Activated naive CD8-positive, alpha-beta T cell treated with anti-CD3 and anti-CD28 coated beads, Interleukin-2, amount 10 ng/mL, durations not matched to agents 7 days and 5 days (primary cell): ENCODE measurements at places on chromosomes 4 and X. TPM values are rescaled to one million over a fixed set of nuclear protein-coding genes. Genes with fewer than 3 reads are reported as not detected.

GRCh38 chr4:156230176-156230575, 276.5 kb upstream of the CTSO start:
- no peak for DNase-seq

GRCh38 chr4:101761405-101761804, 29.1 kb upstream of the BANK1 start:
- no peak for DNase-seq

DNA sequence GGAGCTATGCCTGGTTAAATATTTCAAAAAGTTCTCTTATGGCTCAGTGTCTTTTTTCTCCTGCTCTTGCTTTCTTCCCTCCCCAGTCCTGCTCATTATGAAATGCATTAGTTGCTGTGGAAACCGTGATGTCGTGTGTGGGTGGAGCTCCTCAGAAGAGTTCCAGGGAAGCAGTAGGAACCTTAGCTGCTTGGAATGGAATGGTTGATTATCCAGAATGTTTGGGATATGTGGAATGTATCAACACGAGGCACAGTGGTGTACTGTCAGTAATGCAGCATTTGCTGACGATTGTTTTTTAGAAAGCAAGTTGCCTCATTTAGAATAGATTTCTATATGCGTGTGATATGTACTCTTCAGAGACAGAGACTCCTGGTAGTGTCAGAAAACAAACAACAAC, 333.2 kb downstream of the ARHGAP10 start:
- no peak for DNase-seq

- no peak for DNase-seq
Observed at GRCh38 chrX:30304866-30305265, 4.3 kb downstream of the NR0B1 start.

DNA sequence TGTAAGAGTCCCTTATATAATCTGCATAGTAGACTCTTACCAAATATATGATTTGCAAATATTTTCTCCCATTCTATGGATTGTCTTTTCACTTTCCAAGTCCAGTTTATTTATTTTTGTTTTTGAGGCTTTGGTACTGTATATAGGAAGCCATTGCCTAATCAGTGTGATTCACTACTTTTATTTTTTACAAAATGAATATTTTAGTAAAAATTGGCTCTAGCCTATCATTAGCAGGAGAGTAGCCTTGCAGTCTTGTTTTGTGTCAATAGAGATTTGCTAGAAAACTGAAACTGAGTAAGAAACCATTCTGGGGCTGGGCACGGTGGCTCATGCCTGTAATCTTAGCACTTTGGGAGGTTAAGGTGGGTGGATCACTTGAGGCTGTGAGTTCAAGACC, 199.9 kb upstream of the MAB21L2 start:
- DNase-seq, result no peak

DNA sequence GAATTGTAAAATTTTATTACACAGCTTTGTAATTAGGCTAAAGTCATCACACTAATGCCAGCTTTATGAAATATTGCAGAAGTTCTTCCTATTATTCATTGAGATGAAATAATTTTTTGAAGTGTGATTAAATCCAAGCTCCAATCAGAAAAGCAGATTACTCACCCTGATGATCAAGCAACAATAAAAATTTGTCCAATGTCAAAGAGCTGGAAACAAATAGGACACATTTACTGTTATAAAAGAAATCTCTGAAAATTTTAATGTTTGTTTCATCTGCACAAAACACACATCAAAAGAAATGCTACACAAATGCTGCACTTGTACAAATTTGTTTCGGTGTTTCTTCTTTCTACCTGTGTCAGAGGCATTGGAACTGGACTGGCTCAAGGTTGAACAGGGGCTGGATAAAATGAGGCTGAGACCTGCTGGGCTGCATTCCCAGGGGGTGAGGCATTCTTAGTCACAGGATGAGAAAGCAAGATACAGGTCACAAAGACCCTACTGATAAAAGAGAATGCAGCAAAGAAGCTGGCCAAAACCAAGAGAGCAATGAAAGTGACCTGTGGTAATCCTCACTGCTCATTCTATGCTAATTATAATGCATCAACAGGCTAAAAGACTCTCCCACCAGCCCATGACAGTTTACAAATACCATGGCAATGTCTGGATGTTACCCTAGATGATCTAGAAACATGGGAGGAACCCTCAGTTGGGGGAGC, 78.3 kb downstream of the GASK1B start:
- no peak for DNase-seq

- DNase-seq, result no peak
Observed at GRCh38 chr4:83599183-83599582, 63.3 kb downstream of the GPAT3 start.

DNA sequence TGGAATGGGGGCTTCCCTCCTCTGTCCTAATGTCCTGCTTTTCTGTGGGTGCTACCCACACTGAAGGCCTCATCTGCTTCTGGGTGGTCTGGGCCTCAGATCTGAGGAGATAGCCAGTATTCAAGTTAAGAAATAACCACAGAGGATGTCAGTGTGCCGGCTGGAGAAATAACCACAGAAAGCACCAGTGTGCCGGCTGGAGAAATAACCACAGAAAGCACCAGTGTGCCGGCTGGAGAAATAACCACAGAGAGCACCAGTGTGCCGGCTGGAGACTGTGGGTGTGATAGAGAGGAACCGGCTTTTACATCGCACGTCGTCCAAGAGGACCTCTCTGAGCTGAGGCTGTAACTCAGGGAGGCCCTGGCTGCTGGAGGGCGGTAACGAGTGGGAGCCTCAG, 65.7 kb upstream of the PSAPL1 start:
- DNase-seq, result no peak

DNA sequence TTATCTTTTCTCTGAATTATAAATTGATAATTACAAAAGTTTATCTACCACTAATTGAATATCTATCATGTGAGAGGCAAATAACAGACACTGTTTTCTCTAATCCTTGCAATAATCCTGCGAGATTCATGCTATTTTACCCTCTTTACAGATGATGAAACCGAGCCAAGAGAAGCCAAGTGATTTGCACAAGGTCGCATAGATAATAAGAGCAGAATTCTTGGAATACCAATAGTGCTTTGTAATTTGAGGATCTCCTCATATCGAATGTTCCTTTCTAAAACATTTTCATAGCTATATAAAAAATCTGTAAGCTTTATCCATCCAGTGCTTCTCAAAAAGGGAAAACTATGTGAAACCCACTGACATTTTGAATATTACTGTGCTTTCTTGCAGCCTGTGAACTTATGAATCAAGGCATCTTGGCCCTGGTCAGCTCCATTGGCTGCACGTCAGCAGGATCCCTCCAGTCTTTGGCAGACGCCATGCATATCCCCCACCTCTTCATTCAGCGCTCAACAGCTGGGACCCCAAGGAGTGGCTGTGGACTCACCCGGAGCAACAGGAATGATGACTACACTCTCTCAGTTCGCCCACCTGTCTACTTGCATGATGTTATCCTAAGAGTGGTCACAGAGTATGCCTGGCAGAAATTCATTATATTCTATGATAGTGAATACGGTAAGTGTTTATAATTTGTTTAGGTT, 743.8 kb upstream of the ATOH1 start:
- DNase-seq, result no peak

GRCh38 chrX:44428989-44429627, 85.6 kb upstream of the EFHC2 start:
- DNase-seq, result no peak

DNA sequence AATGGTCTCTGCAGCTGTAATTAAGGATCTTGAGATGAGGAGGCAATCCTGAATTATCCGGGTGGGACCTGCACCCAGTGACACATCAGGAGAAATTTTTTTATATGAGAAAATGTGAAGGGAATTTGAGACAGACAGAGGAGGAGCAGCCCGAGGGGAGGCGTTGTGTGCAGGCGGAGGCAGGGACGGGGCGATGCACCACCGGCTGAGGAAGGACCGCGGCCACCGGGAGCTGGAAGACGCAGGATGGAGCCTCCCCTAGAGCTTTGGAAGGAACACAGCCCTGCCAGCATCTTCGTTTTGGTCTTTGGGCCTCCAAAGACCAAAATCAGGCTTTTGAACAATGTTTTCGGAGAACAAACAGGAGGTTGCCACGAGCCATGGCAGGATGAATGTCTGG, 85.0 kb upstream of the ADRA2C start:
- no peak for DNase-seq

- no peak for DNase-seq
Observed at GRCh38 chrX:68936126-68936525, 107.3 kb downstream of the EFNB1 start.

DNA sequence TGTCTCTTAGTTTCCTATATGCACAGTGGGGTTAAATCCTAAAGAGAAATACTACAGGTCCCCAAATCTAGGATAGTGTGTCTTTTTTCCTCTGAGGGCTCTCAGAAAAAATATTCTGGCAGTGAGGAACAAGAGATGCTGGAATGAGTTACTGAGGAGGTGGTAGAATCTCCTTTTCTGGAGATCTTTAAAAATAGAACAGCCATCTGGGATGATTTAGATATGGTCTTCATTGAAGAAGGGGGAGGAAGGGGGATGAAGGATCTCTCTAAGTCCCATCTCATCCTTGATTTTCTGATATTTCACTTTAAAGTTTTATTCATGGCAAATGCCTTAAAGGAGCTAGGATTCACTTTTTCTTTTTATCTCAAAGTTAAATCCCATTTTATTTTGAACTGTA, 235.0 kb downstream of the MAML3 start:
- DNase-seq, result no peak

ERVMER34-1 gene
- not detected for total RNA-seq

SEC31A gene
- total RNA-seq, result 122 TPM

TMPRSS11A gene
- not detected for total RNA-seq

CT45A1 gene
- not detected for total RNA-seq

PIR gene
- total RNA-seq, result 1.4 TPM

FABP2 gene
- total RNA-seq, result 0.19 TPM

MAMLD1 gene
- total RNA-seq, result 1.6 TPM

FAM53A gene
- 0.54 TPM for total RNA-seq
